DMS79 treated with DMSO at 0.1 percent for 48 hours (cell line): ENCODE measurements at places on chromosomes 3 and 15.

- DNase-seq: no peak
Measured at GRCh38 chr3:184337399-184337714, at the start of gene FAM131A. FAM131A (plus strand) TSS chr3:184337600; CDS start chr3:184337631, 31 bp downstream.

- DNase-seq: no peak
Measured at GRCh38 chr3:10462641-10463532, 42.5 kb downstream of the ATP2B2 start.

DNA sequence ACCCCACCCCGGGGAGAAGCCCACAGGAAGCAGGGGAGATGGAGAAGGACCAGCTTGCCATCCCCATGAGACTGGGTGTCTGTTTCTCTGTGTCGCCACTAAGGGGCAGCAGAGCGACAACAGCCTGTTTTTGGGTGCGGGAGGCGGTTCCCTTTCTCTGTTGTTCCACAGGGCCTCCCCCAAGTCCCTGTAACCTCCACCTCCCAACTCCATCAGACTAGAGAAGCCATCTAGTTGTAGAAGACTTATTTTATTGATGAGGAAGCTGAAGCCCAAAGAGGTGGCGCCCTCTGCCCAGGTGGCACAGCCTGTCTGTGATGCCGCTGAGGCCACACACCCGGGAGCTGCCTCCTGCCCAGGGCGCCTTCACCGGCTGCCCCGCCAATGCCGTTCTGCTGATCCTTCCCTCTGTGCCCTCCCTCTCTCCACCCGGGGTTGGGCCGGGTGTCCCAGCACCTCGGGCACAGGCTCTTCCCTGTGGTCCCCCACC is 3.9 kb upstream of the CCDC9B start:
- DNase-seq: peak; percentile 10

DNA sequence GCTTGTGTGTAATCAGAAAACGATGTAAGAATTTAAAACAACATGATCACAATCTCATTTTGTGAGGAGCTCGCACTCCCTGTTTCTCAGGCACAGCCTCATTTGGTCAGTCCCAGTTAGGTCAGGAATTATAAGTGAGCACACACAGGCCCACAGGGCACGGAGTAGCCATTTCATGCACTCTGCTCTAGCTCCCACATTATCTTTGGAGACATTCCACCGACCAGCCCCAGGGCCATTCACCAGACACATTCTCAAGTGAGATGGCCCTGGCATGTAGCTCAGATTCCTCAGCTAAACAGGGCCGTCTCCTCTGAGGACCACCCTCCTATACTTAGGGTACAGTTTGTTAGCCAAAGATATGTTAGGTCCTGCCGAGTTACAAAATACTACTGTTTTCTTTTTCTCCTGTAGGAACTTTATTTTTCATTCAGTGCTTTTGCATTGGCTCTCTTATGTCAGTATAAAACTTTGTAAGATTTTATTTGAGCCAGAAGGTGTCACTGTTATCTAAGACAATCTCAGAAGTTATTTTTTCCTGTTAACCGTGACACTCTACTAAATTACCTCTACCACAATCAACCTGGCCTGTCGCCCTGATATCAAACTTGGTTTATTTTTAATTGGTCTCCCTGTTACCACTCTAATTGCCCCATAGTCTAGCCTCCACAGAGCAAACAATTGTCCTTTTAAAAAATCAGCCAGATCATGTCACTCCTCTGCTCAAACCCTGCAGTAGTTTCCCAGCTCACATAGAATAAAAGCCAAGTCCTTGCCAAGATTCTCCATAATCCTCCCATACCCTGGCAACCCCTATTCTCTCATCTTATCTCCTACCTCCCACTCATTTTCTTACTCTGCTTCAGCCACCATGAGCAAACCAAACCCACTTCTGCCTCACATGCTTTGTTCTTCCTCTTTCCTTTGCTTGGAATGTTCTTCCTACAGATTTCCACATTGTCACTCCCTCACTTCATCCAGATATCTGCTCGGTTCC is 105.7 kb downstream of the PPP2R3A start:
- DNase-seq: peak; percentile 13

DNA sequence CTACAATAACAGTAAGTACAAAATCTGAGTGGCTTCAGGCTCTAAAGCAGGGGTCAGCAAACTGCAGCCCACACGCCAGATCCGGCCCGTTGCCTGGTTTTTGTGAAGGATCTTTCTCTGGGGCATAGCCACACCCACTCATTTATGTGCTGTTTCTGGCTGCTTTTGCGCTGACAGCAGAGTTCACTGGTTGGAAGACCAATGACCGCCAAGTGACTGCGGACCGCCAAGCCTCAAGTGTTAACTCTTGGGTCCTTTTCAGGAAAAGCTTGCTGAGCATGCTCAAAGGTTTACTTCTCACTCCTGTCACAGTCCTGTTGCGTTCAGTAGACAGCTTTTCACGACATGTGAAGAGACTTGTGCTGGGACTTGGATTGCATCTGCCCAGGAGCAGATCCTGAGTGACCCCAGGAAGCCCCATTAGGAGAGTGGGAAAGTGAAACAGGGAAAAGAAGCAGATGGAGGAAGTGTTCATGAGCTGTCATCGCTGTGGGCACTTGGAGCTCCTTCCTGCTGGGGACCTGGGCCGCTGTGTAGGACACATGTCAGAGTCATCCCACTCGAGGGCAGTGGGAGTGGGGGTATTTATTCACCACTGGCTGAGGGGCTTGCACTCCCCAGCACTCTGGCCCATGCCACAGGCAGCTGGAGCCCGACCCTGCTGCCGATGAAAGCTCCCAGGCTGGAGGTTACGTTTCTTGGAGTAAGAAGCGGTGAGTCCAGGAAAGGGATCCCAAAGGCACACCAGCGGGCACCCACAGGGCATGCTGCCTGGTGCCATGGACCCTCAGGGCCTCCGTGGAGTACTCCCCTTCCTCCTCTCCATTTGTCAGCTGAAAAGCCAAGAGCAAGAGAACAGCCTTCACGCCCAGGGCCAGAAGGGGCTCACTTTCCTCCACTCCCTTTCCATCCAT is 249.1 kb downstream of the PLCL2 start:
- no peak for DNase-seq

DNA sequence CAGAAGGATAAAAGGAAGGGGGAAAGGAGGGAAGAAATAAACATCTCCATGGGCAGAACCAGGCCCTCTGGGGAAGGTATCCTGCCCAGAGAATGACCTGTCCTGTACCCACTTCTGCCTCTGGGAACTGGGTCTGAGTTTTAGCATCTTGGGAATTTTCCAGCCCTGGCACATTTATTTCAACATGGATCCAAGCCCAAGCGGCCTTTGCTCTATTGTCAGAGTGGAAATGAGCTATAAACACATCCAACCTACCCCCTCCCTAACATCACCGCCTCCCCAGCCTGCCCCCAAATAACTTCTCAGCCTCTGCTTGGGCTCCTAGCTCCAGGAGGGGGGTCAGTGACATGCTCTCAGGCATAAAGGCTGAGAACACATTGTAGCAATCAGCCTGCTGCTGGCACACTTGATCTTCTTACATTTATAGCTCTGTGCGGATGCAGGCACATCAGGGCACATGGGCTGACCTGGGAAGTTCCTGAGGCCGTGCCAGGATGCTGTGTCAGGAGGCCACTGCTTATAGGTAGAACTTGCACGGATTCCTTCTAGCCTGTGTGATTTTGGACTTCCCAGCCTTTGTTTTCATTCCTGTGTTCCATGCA is 4.6 kb upstream of the OXTR start:
- DNase-seq: no peak

- no peak for DNase-seq
Measured at GRCh38 chr3:187183903-187184302, 13.4 kb upstream of the RTP1 start.

DNA sequence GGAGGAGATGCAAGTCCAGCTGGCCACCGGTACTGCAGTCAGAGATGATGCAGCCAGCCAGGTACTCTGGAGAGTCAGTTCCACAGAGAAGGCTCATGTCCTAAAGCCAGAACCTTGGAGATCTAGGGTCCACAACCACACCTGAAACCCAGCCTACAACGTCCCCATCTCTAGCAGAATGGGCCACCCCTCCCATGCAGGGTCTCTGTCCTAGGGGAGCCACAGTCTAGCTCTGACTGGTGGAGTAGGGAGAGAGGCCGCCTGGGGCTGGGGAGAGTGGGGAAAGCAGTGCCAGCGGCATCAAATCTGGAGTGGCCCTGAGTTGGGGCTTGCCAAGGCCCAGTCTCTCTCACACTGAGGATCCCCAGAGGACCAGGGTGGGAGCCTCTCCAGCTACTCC is 43.5 kb downstream of the PTH1R start:
- DNase-seq: no peak

GRCh38 chr3:132380920-132381319 is 36.4 kb upstream of the DNAJC13 start:
- no peak for DNase-seq
